ENCODE measurements at places on chromosomes 1 and 21.
A peak's percentile ranks its signal among the peaks of the same experiment; 100 is the strongest.

GRCh38 chr1:160718210-160718609 lies 6.6 kb upstream of the CD48 start:
- DNase-seq = no peak

- DNase-seq = peak; percentile 66
These were observed 27.4 kb downstream of the DTL start for GRCh38 chr1:212062832-212063438.

GRCh38 chr1:17933971-17934370 lies 173.6 kb upstream of the IGSF21 start:
- no peak for DNase-seq

- no peak for DNase-seq
These were observed 31.4 kb downstream of the CLSTN1 start for GRCh38 chr1:9792156-9793042.

DNA sequence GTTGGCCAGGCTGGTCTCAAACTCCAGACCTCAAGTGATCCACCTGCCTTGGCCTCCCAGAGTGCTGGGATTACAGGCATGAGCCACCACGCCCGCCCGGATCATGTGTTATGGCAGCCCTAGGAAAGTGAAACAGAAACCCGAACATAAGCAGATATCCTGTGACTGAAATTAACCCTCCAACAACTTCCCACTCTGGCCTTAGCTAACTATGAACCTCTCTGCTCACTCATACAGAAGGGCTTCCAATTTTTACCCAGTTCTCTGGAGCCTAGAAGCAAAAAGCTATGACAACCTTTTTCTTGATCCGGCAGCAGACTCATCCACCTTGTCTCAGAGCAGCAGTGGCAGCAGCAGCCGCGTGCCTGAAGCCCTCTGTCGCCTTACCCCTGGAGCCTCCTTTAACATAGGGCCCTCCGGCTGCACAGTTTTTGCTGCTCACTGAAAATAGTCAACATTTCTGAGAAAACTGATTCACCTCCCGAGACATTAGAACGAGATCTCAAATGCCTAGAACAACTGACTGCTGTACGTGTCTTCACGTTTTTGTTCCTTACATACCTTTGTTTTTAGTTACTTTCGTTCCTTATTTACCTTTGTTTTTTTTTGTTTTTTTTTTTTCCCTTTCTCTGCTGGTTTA lies 9.3 kb downstream of the CBR1 start:
- peak; percentile 36 for DNase-seq

DNA sequence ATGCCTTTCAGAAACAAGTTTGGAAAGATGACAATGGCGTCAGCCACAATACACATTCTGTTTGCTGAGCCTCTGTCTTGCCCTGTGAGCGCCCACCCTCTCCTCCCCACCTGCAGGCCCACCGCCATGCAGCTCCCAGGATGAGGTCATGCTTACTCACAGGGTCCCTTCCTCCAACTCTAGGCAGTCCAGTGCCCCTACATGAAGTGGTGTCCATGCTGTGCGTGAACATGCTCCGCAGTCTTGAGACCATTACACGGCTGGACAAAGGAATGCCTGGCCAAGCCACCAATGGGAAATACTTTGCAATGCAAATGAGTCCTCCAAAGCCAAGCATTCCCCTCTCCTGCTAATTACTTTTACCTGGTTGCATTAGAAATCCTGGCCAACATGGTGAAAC lies 92.2 kb downstream of the CD58 start:
- no peak for DNase-seq

- DNase-seq = no peak
These were observed 41.8 kb downstream of the CRYAA start for GRCh38 chr21:43210454-43211071.

GRCh38 chr1:94332516-94332915 lies 85.7 kb upstream of the ABCD3 start:
- DNase-seq = no peak

DNA sequence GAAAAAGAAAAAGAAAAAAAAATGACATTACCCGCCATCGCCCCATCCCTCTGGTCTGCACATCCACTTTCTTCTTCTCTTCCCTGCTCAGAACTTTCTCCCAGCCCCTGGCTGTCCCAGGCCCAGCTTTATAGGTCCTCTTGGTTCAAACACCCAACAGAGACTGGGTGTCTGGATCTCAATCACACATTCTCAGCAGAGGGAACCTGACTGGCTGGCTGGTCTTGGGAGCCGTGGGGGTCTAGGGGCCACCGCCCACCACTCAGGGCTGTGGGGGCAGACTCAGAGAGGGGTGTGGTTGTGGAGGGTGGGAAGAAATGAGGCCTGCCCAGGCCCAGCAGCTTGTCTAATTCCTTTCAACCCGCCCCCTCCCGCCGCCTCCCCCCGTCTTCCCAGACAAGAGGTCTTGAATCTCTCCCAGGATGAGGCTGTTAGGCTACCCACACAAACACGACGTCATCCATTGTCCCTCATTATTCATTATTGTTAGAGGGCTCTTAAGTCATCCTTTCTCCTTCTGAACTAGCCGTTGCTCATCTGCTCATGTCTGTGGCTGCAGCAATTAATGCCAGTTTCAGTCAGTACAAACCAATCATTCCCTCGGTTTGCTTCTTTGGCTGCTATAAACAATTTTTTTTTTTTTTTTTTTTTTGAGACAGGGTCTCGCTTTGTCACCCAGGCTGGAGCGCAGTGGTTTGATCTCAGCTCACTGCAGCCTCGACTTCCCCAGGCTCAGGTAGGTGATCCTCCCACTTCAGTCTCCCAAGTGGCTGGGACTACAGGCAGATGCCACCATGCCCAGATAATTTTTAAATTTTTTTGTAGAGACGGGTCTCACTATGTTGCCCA lies 40.6 kb upstream of the CLIC4 start:
- peak; percentile 23 for DNase-seq

GRCh38 chr1:82225421-82226185 lies 424.9 kb downstream of the ADGRL2 start:
- DNase-seq = peak; percentile 27

DNA sequence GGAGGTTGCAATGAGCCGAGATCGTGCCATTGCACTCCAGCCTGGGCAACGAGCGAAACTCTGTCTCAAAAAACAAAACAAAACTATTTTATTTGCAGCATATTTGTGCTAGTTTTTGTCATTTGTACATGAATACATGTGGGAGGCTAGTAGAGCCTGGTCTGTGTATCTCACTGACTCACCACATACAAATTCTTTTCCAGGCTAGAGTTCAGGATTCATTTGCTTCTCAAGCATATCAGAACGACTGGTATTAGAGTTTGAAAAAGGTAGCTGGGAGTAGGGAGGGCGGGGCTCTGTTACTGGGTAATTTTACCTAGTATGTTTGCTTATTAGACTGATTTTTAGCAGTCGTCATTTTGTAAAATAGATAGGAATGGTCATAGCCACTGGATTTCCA lies 4.5 kb upstream of the TOR3A start:
- DNase-seq = no peak
